ENCODE measurements at places on chromosomes 12 and 14.

DNA sequence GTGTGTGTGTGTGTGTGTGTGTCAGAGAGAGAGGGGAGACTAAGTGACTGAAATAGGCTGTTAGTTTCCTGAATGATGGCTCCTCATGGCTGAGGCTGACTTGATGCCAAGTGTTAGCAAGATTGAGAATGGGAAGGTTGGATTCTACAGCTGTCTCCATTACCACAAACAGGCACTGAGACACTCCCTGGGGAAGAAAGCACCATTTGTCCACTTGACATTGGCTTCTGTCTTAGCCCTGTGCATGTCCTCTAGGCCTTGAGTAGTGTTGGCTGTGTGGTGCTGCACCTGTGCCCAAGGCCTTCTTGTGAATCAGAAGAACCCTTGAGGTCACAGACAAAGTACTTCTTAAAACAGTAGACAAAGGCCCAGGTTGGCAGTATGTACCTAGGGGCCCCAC lies 15.6 kb downstream of the ERG28 start:
- no peak for DNase-seq

- no peak for DNase-seq
These were observed 85.9 kb upstream of the FOXN3 start for GRCh38 chr14:89502966-89503365.

DNA sequence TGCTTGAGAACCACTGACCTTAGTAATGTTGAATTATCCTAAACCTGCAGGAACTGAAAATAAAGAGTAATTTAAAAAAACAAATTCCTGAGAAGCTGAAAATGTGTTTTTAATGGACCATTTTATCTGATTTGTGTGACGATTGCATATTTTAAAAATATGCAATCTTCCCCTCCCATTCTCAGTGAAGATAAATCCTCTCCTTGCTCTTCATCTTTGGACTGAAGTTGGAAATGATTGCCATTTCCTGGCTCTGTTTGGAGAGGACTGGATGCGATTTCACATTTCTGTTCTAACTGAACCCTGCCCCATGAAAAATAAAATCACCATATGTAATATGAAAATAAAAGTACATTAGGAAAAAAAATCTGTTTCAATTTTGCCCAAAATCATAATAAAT lies 216.3 kb downstream of the SLC6A15 start:
- DNase-seq, result no peak

GRCh38 chr14:98906123-98906995 lies 365.6 kb downstream of the BCL11B start:
- DNase-seq, result no peak

DNA sequence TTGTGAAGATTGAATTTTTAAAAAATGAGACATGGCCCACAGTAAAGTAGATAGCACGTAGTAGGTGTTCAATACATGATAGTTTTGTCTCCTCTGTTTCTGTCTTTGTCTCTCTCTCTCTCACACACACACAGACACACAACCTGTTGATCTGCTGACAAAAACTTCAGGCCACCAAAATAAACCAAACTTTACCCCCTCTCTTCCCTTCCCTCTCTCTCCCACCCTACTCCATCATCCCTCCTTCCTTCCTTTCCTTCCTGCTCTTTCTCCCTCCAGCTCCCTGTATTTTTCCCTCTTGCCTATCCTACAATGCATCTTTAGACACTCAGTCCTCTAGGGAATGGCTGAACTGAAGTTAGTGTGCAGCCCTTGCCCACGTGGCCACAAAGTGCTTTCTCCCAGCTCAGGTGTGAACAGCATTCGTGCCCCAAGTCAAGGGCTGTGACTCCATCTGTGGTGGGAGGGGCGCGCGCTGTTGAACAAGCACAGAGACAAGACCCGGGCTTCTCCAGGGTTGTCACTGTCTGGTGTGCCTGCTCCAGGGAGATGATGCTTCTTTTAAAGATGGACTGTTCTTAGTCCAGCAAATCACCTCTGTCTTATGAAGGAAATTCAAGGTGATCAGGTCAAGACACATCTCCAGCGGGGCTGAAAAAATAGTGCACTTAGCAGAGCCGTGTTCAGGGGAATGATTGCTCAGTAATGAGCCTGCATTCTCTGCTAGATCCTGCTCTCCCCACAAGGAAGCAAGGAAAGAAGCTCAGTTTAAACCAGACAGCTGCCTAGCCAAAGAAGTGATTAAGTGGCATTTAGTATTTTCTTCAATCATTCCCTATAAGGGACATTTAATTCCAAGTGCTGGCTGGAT lies 75.3 kb downstream of the WSCD2 start:
- DNase-seq, result no peak

GRCh38 chr14:24818058-24818822 lies 184.2 kb upstream of the GZMB start:
- no peak for DNase-seq

- DNase-seq, result no peak
These were observed 113.0 kb downstream of the RMST start for GRCh38 chr12:97575403-97576193.

- peak; percentile 21 for DNase-seq
These were observed 753 bp upstream of the ATP5MC2 start for GRCh38 chr12:53676656-53677015.

DNA sequence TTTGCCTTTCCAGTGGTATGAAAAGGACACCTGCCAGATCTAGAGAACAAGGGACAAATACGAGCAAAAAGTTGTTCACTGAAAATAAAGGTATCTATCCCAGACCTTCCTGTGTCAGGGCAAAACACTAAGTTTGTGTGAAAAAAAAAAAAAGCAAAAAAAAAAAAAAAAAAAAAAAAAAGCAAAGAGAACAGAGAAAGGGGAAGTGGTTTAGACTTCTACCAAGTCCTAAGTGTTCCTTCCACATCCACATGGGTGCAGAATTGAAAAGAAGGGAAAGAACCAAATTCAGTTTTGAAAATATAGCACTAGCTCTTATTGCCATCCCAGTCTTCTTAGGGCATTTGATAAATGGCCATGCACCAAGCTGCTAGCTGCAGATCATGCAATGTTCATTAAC lies 41.7 kb downstream of the ZCRB1 start:
- DNase-seq, result no peak

- peak; percentile 43 for DNase-seq
These were observed 6.0 kb upstream of the SLC6A12 start for GRCh38 chr12:219891-220352.

DNA sequence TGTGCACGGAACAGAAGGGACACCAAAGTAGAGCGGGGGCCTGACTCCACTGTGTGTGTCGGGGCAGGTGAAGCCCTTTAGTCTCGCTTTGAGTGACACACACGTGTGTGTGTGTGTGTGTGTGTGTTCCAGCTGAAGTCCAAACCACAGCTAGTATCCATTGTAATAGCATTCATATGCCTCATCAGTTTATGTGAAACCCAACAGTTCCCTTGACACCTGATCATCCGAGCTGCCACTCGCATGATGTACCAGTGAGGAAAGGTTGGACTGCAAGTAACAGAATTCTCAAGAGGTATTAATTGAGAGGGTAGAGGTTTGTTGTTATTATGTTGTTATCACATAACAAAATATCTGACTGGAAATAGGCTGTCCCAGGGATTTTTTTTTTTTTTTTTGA lies 16.4 kb downstream of the CCDC63 start:
- DNase-seq, result no peak

DNA sequence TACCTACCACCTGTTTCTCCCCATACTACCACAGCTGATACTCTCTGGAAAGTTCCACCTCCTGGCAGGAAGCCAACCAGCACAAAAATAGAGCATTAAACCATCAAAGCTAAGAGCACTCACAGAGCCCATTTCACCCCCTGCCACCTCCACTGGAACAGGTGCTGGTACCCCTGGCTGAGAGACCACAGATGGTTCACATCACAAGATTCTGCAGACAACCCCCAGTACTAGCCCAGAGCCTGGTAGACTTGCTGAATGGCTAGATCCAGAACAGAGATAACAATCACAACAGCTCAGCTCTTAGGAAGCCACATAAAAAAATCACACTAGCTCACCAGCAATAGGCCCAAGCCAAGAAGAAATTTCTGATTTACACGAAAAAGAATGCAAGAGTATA lies 855.2 kb downstream of the FSCB start:
- DNase-seq, result no peak

- no peak for DNase-seq
These were observed 26.6 kb upstream of the GNS start for GRCh38 chr12:64785838-64786237.

DNA sequence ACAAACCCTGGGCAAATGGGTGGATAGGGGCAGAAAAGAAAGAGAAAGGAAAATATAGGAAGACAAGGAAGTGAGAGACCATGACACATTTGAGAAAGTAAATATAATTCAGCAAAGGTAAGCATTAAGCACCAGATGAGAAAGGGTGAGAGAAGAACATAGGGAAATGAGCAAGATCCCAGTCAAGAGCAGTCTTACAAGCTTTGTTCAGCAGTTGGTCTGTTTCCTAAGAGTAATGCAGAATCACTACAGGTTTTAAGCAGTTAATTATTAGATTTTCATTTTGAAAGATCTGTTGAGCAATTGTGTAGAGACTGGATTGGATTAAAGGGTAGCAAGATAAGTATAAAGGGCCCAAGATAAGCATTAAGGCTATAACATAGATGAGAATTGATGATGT lies 146.3 kb downstream of the PLCZ1 start:
- no peak for DNase-seq

GRCh38 chr12:109731231-109731731 lies 17.7 kb downstream of the FAM222A start:
- DNase-seq, result no peak

DNA sequence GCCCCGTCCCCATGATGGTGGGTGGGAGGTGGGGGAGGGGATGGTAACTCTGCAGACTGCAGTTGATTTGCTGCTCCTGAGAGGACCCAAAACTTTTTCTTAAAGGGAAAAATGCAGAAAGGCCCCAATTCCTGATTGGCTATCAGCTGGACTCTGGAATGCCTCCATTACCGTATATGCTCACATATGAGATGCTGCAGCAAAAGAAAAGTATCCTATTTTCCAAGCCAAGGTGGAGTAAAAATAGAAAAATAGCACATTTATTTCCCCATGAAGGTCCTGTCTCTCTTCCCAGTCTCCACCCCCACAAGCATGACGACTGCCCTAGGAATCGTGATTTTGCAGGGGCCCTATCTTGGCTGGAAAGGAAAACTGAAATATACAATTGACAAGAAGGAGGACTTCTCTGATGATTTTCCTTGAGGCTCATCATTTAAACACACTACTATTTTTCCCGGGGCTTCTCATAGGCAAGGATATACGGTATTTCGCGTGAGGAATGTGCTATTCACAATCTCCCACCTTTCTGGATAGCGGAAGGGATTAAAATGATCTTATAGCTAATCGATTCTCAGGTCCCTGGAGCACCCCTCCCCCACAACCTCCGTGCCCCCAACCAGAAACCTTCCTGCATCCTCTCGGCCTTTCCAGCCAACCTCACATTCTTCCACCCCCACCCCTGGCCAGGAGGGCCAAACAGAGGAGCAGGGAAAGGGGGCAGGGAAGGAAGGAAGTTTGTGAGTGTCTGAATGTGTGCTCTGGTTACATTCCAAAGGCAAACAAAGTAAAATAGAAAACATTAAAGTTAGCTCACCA lies 138.9 kb upstream of the CCND2 start:
- DNase-seq, result no peak

- no peak for DNase-seq
These were observed 76.6 kb downstream of the ZFC3H1 start for GRCh38 chr12:71587012-71587411.

DNA sequence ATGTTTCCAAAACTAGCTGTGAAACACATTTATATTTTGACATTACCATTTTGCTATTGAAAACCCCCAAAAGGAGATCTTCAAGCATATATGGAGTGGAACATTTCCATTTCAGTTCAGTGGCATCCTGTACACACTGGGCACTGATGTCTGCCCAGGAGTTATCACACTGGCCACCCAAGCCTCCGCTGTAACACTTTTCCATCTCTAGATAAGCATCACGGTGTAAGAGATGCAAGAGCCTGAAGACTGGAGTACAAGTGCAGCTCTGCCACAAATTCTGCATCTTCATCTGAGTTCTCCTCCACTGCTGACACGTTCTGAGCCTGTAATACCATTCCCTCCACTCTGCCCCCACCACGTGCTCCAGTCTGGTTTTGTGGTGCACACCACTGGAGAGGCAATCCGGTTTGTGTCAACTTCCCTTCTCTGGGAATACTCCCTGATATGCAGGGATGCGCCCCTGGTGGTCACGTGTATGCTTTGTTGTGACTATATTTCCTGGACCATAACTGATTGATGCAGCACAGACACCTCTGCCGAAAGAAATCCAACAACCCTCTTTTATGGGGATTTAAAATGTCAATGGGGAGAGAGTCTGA lies 12.7 kb downstream of the SPTLC2 start:
- DNase-seq, result no peak

DNA sequence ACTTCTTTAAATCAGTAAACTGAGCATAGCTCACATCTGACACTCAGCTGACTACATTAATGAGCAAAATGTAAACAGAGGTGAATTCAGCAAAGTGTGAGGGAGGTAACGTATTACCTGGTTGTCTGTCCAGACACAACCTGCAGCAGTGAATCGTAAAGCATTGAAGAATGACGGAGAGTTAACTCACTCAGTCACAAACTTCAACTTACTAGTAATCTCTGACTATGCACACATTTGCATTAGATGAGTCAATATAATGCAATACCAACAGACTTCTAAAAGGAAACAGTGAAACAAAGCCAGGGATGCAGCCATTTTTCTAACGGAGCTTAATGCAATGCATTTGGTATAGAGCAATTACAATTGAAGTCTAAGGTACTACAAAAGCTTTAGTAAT lies 40.0 kb downstream of the STX2 start:
- DNase-seq, result no peak

- no peak for DNase-seq
These were observed 369.1 kb upstream of the NOVA1 start for GRCh38 chr14:26966908-26967307.

GRCh38 chr12:124316257-124316900 lies 21.5 kb downstream of the RFLNA start:
- DNase-seq, result no peak

DNA sequence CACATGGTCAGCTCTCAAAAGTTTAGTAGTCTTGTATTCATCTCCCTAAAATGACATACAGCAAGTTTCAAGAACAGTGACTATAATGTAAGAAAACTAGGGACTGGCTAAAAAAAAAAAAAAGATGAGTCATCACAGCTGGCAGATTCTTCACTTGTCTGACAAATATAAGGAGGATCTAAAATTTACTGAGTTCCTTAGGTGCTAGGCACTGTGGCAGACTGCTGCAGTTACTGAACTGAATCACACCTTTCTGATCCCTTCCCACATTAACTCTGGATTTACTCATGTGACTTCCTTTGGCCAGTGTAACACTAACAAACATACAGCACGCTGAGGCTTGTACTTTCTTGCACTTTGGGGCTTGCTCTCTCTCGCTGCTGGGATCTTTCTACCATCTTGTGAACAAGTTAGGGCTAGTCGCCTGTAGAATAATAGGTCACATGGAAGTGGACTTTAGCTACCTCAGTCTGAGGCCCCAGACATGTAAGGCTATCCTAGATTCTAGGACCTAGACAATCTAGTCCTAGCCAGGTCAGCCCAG lies 32.1 kb downstream of the BAZ1A start:
- peak; percentile 5 for DNase-seq

- DNase-seq, result no peak
These were observed 85.0 kb upstream of the ARID2 start for GRCh38 chr12:45644541-45644940.
